ENCODE measurements at places on chromosomes 13 and 19.

DNA sequence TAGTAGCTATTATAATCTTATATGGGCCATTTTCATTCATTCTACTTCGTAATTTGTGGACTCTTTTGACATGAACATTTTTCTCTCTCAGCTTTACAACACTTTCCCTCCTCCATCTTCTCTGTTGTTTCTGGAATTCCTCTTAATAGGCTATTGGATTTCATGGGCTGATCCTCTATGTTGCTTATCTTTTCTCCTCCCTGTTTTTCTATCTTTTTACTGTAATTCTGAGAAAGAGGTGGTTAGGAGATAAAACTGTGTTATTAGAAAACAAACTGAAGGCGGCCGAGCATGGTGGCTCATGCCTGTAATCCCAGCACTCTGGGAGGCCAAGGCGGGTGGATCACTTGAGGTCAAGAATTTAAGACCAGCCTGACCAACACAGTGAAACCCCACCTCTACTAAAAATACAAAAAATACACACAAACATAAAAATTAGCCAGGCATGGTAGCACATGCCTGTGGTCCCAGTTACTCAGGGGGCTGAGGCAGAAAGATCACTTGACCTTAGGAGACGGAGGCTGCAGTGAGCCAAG lies 188.1 kb downstream of the UGGT2 start:
- DNase-seq: no peak

DNA sequence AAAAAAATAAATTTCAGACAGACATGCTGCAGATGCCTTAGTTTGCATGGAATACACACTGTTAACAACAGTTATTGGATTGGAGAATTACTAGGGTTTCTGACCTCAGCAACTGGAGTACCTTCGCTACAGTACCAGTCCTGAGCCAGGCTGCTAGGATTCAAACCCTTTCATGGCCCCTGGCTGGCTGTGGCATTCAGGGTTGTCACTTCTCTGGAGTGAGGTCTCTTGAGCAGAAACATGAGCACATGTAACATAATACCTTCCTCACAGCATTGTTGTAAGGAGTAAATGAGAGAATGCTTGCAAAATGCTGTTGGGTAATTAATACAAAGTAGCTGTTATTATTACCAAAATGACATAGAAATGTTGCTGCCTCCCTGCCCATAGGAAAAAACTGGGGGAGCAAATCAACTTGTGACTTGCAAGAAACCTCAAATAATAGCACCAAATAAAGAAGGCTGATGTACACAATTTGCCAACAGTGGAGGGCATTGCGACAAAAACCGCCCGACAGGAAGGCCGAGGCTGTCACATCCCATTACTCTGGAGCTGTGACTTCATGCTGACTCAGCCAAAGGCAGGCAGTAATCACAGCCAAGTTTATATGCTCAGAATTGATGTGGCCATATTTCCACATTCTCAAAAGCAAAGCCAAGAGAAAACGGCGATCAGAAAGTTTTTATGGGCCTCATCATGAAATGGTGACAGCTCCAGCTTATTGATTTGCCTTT lies 100.4 kb downstream of the RFC3 start:
- DNase-seq: no peak

DNA sequence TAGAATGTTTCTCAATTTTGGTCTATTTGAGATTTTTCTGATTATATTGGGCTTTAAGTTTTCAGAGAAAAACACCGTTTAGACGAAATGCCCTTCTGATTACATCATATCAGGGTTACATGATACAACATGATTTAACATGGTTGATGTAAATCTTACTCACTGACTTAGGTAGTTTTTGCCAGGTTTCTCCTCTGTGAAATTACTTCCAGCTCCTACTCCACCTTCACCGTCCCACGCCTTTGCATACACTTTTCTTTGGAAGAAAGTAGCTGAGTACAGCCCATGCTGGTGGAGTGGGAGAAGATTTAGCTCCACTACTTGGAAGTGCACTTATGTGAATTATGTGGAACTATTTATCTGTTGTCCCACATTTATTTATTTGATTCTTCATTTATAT lies 433.2 kb upstream of the KLHL1 start:
- DNase-seq: no peak

DNA sequence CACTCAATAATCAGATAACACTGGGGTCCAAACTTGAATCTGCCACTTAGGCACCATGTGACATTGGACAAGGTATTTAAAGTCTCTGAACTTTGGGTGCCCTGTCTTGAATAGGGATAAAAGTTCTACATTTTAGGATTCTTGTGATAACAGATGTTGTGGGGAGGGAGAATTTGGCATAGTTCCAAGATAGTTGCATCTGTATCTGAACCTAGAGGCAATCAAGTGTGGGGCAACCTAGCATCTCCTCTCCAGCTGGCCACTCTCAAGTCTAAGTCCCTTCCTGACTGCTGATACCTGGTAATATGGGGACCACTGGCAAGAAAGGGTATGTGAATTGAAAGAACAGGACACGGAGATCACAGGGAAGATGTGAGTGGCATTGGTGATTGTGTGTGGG lies 256.1 kb downstream of the FOXO1 start:
- DNase-seq: no peak

DNA sequence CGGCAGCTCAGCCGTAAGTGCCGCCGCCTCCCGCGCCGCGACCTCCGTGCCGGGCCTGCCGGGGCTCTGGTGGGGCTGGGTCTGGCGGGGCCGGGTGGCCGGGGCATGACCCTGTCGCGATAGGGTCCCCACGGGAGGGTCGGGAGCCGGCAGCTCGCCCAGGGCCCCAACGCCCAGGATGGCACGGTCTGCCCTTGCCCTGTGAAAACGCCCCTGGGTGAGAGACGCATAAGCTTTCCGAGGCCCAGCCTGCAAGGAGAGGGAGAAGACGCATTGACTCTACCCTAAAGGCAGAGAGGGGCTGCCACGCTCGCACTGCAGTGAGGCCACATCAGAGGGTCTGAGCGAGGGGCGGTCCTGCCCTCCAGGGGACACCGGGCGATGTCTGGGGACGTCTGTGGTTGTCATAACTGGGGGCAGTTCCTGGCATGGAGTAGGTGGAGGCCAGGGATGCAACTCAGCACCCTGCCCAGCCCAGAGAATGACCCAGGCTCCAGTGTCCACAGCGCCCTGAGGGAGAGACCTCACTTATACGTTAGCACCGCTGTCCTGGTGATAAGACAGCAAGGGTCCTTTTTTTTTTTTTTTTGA lies 539 bp downstream of the ZNF554 start:
- DNase-seq: no peak

- DNase-seq: no peak
These were observed 2.3 kb upstream of the LCP1 start for GRCh38 chr13:46184277-46184699.

DNA sequence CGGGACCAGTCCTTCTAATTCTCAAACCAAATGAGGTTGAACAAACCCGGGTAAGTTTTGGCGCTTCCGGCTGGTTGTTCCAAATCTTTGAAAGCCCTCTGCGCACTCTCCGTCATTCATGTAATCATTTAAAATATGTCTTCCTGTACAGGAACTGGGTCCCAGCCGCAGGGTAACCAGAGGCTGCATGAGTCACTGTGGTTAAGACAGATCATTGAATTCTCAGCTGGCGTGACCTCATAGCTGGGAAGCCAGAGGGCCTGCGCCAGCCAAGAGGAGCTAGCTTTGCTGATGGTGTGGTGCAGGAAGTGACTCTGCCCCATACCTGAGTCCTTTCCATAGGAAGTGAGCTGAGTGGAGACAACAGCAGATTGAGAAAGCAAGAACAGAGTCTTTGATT lies 135.2 kb downstream of the TSHZ3 start:
- DNase-seq: no peak

DNA sequence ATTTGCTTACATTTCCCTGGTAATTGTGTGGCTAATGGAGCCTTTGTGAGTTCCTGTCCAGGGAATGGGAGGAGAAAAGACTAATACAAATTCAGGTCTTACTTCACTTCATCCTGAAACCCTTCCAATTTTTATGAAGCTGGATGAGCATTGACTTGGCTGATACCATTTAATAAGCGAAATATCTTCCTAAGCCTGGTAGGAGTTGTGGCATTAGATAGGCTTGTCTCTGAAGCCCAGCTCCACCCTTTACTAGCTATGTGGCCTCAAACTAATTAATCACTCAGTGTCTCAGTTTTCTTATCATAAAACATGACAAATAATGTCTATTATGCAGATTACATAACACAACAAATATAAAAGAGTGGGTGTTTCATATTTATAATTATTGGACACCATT lies 106.3 kb downstream of the FGF9 start:
- DNase-seq: no peak

- DNase-seq: no peak
These were observed 1120.7 kb downstream of the DIAPH3 start for GRCh38 chr13:59043016-59043415.

GRCh38 chr13:106117035-106117434 lies 418.4 kb downstream of the EFNB2 start:
- no peak for DNase-seq

- no peak for DNase-seq
These were observed 4.3 kb upstream of the RLN3 start for GRCh38 chr19:14023404-14024235.

GRCh38 chr19:40626918-40627317 lies 25.7 kb downstream of the LTBP4 start:
- no peak for DNase-seq

DNA sequence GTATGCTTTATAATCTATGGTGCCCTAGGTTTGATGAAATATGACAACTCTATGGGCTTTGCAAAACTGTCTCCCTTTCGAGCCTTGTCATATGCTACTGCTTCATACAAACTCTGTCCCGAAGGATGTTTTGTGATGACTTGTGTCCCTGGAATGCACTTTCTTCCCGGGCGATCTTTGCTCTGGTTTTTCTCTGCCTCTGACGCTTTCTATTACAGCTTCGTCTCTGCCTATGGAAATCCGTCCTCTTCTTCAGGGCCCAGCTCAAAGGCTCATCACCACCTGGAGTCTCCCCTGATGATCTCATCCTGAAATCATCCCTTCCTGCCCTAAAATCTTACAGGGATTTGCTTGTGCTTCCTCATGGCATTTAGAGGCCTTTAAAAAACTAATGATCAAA lies 191.5 kb upstream of the KL start:
- DNase-seq: no peak

- no peak for DNase-seq
These were observed 11.6 kb downstream of the WIZ start for GRCh38 chr19:15438124-15438496.

DNA sequence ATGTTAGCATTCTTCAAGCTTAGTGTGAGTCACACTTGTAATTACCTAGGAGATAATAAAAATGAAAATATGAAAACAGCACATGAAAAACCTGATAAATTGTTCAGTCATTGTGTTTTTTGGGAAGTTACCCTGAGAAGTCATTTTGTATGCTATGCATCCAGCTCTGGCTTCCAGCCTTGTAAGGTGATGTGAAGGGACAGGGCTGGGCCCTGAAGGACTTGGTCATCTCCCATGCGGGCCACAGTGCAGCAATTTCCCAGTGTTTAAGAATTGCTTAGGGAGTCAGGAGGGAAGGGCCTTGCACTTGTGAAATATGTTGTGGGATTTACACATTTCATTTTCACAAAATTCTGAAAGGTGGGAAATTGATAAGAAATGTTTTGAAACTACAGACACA lies 41.3 kb downstream of the ARHGEF7 start:
- DNase-seq: no peak

DNA sequence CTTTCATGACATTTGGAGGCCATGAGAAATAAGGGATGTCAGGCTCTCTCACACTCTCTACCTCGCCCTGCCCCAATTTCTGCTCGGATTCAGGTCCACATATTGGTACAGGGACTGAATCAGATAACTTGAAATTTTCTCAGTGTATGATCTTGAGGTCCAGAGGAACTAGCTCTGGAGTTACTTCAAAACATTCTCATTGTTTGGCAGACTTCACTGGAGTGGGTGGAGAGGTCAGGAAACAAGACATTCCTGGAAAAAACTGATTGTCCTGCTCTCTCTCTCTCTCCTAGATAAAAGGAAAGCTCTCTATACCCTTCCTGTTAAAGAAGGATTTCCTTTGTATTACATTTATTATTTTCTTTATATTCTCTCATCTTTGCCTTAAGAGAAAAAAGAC lies 428.1 kb upstream of the DACH1 start:
- no peak for DNase-seq

DNA sequence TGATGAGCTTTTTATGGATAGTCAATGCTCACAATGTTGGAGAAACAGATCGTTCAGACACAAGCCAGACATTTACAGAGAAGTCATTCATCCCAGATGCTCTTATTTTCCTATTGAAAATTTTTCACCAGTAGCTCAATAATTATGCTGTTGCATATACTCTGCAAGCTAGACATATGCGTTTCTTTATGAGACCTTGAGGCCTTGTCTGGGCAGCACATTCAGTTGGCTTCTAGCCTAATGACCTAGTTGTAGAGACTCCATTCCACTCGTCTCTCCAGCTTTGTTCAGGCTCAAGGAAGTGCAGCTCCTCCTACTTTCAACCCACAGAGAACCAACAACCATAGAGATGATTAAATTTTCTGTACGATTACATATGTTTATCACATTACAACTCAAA lies 237.7 kb downstream of the MZT1 start:
- DNase-seq: no peak

DNA sequence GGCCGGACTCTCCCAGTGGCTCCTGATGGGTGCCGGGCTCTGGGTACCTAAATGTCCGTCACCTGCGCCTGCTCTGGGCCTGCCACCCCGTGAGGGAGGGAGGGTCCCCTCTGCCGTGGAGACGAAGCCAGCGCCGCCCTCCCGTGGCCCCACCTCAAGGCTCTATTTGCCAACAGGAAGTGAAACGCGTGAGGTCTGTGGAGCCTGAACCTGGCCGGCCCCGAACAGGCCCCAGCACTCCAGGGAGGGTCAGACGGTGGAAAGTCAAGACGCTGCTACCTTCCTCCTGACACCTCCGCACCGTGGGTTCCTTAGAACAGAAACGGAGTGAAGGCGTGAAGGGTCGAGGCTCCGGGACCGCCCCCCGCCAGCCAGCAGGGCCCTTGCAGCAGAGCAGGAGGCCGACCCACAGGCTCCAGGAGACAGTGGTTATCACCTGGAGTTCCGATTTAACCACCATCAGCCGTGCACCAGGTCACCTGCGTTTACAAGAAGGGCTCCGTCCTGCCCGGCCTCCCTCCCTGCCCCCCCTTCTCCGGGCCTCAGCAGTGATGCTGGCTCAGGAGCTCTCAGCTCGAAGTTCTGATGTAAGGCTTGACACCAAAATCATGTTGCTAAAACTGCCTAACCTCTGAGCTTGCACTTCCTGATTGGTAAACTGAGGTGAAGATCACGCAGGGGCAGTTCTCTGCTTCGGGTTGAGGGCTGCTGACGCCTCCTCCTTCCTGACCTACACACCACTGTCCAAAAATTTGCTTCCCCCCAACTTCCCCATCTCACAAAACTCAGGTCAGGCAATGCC lies 50.9 kb upstream of the C13orf46 start:
- DNase-seq: no peak

GRCh38 chr13:31943591-31943990 lies 88.0 kb upstream of the FRY start:
- no peak for DNase-seq

GRCh38 chr19:48670699-48671445 lies 1.9 kb downstream of the NTN5 start:
- DNase-seq: no peak
